T-helper 1 cell (primary cell): ENCODE measurements at places on chromosomes 3 and 15.

DNA sequence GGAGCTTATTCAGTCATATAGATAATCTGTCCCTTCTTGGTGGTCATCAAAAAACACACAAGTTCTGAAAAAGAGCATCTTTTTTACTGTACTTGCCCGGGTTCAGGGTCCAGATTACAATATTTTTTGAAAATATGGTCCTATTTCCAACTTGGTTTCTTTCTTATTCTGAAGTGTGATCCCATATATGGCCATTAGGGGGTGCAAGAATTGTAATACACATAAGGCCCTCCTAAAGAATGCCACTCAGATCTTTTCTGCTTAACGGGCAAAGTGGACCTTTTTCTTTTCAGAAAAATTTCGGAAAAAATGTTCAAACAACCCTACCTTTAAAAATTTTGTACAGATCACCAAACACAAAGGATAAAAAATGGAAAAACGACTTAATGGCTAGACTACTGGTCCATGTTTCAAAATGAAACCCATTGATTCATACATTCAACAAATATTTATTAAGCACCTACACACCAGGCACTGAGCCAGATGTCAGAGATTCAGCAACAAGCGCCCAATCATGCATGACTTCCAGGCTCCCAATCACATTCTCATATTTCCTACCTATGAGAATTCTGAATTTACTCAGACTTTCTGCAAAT is 102.0 kb upstream of the MYRIP start:
- DNase-seq, result peak; percentile 3

DNA sequence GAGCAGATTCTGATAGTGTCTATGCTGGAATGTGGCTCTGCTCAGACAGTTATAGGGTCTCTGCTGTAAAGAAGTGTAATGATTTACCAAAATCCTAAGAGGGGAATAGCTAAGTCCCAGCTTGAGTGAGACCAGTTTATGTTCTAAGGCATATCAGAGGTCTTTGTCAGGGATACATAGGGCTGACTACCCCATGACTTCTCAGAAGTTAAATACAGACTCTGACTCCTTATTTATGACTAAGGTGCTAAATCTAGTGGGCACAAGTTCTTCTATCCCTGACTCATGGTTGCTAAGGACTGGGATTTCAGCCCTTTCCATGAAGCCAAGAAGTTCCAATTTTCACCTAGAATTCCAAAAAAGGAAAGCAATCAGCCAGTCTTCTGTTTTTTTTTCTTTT is 192.6 kb upstream of the POU1F1 start:
- DNase-seq, result no peak

GRCh38 chr3:146222204-146223046 is 28.5 kb downstream of the PLSCR4 start:
- DNase-seq, result no peak

DNA sequence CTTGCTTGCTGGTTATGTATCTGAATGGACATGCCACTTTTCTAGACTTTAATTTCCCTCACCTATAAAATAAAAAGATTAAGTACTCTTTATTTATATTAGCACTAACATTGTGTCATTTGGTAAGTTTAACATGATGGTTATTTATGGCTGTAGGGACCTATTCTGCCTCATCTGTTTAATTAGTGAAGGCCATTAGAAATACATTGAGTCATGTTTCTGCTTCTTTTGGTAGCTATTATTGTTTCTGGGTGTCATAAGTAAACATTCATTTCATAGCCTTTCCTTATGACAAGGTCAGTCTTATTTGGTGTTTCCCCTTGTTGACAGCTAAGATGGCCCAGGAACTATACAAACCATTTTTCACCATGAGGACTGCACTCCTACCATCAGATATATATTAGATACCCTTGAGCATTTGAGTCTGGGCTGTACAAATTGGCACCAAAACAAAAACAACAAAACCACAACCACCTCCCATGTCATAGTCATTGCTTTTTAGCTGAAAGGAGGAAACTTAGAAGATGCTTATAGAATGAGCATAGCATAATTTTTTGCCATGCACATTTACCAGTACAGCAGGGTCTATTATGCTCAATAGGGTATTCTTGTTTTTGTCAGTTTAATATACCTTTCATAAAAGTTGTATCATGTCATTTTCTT is 39.3 kb downstream of the SRP14 start:
- no peak for DNase-seq

GRCh38 chr15:94168250-94168649 is 63.1 kb upstream of the MCTP2 start:
- DNase-seq, result no peak

DNA sequence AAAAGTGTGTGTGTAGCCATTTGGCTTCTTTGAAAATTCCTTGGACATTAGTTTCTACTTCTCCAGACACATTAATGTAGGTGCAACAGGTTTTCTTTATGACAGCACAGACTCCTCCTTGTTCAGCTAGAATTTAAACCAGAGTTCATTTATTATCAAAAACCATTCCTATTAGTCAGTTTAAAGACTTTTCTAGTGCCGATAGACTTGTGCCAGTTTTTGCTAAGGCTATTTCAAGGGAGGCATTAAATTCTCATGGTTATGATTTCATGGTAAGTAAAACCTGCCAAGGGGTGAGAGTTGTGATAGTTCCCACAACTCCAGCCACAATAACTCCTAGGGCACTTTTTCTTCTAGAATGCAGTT is 20.6 kb upstream of the SENP7 start:
- DNase-seq, result no peak

DNA sequence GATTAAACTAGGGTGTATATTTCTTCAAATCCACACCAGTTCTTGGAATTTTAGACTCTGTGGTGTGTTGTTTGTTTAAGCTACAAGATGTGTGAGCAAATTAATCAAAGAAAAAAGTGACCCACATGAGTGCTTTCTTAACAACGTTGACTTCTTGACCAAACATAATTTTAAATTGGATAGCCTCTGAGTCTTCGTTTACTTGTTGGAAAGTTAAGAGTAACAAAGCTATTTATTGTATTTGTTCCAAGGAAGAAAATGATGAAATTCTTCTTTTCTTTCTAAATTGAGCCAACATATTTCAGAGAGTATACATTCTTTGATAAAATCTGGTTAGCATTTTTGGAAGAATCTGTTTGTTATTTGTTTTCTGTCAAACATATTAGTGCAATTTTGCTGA is 99.9 kb upstream of the IGSF10 start:
- no peak for DNase-seq

- DNase-seq, result no peak
Measured at GRCh38 chr3:134858441-134859035, 63.5 kb downstream of the EPHB1 start.

- peak; percentile 32 for DNase-seq
Measured at GRCh38 chr3:50242851-50243542, 7.0 kb downstream of the GNAI2 start.

DNA sequence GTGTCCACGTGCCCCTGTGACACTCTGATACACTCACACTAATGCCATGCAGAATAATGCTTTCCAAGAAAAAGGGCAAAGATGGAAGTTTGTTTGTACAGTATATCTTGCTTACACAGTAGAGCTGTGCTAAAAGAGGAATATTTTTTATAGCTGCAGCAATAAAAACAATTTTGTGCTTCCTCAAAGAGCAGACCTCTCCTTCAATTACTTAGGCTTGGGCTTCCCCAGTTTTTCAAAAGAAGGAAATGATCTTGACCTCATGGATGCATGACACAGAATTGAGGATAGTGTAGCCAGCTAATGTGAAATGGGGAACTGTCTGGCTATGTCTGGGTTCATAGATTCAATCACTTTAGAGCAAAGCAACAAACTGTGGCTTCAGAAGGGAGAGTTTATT is 137.4 kb downstream of the STT3B start:
- DNase-seq, result no peak

DNA sequence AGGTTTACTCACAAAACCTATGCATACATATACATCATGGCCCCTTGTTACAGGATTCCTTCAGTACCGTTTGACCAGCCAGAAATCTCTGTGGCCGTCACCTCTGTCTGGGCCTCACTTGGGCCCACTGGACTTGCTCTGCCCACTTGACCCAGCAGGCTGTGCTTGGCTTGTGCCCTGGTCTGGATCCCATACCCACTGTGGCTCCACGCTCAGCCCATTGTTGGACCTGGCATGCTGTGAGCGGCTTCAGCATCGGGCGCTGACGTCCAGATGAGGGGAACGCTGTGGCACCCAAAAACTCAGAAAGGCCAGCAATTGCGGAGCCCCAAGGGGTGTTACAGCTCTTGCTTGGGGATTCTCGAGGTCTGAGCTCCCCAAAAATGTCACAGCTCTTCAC is 733.6 kb downstream of the PLOD2 start:
- no peak for DNase-seq

DNA sequence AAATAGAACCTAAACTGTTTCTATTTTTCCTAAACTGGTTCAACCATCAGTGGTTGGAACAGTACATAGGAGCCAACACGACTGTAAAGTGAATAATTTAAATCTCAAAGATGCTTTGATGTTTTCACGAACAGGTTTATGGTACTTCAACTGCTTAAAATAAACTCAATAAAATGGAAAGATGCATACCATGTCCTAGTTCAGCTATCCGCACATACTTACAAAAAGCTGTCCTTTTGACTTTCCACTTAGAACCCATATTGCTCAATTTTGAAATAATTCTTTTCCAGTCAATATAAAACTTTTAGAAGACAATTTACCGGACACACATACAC is 902 bp downstream of the CMTM6 start:
- DNase-seq, result no peak

DNA sequence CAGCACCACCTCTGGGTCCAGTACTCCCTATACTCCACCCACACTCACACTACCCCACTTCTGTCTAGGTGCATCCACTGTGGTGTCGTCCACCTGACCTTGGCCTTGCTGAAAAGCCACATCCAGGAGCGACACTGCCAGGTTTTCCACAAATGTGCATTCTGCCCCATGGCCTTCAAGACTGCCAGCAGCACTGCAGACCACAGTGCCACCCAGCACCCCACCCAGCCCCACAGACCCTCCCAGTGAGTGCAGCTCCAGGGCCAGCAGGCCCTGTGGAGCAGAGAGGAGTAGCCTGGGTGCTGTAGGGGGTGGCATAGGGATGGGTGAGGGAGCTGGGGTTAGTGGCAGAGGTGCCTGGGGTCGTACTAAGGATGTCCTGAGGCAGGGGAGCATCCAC is 19.4 kb upstream of the ALPK3 start:
- no peak for DNase-seq

DNA sequence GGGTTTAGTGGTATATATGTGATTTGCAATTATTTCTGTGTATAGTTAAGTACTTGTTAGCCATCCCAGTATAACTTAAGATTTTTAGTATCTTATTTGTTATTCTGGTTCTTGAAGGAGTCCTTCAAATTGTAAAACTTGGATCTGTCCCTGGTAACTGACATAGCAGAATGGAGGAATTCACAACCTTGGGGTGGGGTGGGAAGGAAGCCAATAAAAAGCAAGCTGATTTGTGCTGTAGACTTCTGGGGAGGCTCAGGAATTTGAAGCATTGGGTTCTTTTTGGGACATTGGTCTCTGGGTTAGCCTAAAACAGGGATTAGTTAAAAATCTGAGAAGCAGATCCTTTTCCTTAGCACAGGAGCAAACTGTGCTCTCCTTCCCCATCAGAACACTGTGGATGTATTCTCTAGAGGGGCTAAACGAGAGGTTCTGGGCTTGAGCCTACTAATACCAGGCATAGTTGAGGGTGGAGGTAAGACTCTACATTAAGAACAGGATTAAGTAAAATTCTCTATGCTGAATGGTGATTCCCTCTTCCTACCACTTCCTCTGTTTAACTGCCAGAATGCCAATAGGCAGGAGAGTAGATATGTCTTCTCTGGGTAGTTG is 42.2 kb downstream of the GMPS start:
- DNase-seq, result no peak

DNA sequence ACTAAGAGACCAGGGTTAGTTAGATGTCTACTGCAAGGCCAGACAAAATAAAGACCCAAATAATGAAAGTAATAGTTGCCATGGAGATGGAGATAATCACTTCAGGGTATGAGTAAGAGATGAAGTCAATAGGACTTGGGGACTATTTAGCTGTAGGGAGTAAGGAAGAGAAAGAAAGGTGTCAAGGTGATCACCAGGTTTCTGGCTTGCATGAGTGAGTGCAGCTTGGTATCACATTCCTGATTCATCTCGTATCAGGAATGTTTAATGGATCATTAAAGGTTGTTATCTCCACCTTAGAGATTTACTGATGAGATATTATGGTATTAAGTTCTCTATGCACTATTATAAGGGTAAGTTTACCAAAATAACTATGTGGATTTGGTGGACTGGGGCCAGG is 357.4 kb upstream of the ATP11B start:
- no peak for DNase-seq

DNA sequence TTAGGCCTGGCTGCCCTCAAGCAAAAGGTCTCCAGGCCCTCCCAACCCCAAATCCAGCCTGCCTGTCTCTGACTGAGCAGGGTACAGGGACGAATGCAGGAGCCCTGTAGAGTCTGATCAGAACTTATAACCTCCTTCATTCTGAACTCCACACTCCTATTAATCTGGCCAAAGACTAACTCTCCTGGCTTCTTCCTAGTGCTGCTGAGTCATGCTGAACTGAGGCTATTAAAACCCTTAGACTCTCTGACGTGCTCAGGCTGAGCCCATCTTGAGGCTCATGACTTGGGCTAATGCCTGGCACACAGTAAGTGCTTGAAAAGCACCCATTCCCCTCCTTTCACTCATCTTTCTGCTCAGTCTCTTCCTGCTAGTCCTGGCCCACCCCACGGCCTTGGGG is 81.9 kb downstream of the NUP210 start:
- no peak for DNase-seq

- DNase-seq, result no peak
Measured at GRCh38 chr3:13537909-13538296, 11.0 kb upstream of the FBLN2 start.

GRCh38 chr3:9841015-9841414 is 2.8 kb downstream of the RPUSD3 start:
- DNase-seq, result no peak

DNA sequence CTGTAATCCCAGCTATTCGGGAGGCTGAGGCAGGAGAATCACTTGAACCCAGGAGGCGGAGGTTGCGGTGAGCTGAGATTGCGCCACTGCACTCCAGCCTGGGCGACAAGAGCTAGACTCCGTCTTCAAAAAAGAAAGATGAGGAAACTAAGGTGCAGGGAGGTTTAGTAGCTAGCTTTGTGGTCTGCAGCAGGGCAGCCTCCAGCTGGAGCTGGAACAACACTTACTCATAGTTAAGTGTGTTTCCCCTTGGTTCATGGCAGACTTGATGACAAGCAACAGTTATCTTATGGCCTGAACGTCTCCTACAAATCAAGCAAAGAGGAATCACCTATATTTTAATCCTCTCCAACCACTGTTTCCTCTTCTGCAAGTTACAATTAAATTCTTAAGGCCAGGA is 12.6 kb downstream of the KAT2B start:
- DNase-seq, result no peak

- DNase-seq, result no peak
Measured at GRCh38 chr3:55937301-55937700, 450.2 kb upstream of the WNT5A start.
